ENCODE measurements at places on chromosomes 7 and 10.

DNA sequence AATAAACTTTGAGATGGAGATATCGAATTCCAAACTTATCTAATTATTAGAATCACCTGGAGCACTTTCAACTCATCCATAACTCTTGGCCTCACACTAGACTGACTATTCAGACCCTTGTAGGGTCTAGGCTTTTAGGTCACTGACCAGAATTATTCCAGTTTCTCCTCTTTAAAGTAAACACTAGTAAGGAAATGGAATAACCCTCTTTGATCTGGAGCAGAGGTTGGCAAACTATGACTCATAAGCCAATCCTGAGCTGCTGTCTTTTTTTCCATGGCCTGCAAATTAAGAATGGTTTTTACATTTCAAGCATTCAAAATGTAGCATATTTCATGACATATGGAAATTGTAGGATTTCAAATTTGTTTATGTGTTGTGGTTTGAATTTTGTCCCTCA lies 1601.9 kb downstream of the REEP3 start:
- DNase-seq: no peak

DNA sequence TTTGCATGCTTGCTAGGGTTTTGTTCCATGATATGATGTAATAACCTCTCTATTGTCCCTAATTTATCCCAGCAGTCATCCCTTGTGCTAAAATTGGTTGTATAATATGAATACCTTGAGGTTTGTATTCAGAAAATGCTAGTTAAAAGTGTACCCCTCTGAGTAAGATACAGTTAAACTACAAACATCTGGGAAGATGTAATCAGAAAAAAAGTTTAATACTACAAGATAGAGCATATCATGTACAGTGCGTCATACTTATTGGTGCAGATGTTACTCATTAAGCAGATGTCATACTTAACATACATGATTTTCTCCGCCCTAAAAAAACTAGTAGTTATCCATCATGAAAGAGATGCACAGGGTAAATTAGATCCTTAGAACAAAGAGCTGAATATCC lies 336.1 kb upstream of the KCND2 start:
- no peak for DNase-seq

DNA sequence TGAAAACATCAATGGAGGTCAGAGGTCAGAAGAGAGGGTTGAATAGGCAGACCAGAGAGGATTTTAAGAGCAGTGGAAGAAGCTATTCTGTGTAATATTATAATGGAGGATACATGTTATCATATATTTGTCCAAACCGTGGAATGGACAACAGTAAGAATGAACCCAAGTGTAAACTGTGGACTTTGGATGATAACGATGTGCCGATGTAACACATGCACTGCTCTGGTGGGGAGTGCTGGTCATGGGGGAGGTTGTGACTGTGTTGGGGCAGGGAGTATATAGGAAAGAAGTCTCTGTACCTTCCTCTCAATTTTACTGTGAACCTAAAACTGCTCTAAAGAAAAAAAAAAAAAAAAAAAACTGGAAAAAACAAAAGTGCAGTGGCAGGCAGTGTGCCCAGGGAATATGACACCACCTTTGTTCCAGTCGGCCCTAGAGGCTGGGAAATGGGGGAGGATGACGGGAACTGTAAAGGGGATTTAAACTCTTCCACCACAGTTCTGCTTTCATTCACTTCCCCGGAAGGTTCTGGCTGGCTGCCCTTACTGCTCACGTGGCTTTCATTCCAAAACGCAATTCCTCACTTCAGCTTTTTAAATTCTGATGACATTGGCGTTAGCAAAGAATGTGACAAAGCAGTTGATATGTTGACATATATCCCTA lies 113.7 kb upstream of the ANKRD1 start:
- DNase-seq: peak; percentile 38

DNA sequence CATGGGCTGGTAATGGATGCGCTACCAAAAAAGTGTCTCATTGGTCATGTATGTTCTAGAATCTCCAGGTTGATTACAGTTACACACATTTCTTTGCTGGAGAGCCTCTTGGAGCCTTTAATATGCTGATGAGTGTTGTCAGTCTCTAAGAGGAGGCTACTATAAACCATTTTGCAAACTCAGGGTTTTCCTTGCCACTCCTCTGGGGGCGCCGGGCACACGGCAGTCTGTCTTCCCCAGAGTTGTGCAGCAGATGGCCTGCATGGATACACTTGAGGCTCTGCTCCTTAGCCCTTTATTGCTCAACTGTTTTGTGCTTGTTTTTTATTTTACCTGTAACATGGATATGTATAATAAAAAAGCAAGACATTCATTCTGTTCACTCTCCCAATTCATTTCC lies 196.5 kb downstream of the ACTR3B start:
- DNase-seq: no peak

Measured in A172 (cell line).